Chondrocyte (in vitro differentiated cells): ENCODE measurements at places on chromosomes 3 and 15. TPM values are rescaled to one million over a fixed set of nuclear protein-coding genes. Genes with fewer than 3 reads are reported as not detected.

DNA sequence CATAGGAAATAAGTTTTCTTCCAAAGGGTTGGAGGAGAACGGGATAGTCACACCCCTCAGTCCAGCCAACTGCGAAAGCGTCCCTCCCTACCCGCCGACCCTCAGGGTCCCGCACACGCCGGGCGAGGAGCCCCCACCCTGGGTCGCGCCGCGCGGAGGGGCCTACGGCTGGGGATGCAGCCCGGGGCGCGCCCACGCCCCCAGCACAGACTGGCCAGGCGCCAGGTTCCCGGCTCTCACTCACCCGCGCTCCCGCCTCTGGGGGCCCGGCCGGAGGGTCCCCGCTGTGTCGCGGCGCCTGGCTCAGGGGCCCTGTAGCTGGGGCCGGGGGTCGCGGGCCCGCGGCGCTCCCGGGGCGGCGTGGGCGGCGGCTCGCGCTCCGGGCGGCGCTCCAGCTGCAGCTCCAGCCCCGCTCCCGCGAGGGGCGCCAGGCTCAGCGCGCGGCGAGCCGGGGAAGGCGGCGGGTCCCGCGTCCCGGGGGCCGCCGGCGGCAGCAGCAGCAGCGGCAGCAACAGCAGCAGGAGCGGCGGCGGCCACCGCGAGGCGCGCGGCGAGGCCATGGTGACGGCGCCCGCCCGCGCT, 375 bp downstream of the HEG1 start:
- no peak for DNase-seq

DNA sequence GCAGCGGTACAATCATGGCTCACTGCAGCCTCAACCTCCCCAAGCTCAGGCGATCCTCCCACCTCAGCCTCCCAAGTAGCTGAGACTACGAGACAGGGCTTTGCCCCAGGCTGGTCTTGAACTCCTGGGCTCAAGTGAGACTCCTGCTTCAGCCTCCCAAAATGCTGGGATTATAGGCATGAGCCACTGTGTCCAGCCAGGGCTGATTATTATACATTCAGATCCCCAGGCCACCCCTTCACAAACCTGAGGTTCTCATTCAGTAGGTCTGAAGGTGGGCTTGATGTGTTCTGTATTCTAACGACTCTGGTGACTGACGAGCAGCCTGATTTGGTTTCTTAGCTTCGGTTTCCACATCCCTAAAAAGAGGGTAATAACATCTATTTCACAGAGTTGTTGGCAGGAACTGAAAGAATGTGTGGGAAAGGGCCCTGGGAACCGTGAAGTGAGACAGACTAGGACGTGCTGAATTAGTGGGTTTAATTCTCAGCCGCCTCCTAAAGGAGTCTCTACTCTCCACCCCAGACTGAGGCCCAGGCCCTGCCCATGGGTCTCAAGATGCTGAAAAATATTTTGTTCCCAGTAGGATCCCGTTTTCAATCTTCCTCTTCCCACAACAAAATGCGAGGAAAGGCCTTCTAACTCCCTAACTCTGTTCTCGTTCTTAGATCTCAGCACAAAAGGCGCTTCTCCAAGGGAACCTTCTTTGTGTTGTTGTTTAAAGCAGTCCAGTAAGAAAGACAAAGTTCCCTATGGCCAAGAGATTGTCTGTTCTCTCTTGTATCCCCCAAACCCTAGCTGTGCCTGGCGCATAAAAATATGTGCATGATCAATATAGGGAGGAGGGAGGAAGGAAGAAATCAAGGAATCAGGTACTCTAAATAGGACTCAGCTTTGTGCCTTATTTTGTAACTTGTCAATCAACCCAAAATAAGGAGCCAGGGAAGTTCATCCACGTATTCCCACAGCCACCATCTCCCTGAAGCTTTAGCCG, 210.0 kb upstream of the TOPAZ1 start:
- DNase-seq = no peak

- DNase-seq = no peak
These were observed 50.7 kb upstream of the IGF1R start for GRCh38 chr15:98597666-98598065.

DNA sequence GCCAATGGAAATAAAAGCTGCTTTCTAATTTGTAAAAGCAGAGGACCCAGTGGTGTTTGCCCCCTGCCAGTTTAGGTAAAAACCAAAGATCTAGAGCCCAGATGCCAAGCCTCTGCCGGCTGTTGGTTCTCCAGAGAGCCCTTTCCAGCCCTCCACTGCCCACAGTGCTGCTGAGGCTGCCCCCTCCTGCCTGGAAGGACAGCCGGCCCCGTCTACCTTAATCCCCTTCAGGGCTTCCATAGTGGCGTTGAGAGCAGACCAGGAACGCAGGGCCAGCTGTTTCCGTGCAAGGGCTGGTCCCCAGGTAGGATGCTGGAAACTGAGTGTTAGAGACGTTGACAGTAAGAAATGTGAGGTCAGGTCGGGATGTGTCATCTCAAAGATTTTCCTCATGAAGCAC, 6.9 kb downstream of the ST8SIA2 start:
- no peak for DNase-seq

Gene RPL15
- total RNA-seq = 1,295 to 1,411 TPM (median 1,362 TPM) in 3 replicates
